Stimulated activated CD8-positive, alpha-beta memory T cell treated with anti-CD3 and anti-CD28 coated beads, Interleukin-15, amount 100 ng/mL, for 4 hours (primary cell): ENCODE measurements at places on chromosomes 5 and 9.

DNA sequence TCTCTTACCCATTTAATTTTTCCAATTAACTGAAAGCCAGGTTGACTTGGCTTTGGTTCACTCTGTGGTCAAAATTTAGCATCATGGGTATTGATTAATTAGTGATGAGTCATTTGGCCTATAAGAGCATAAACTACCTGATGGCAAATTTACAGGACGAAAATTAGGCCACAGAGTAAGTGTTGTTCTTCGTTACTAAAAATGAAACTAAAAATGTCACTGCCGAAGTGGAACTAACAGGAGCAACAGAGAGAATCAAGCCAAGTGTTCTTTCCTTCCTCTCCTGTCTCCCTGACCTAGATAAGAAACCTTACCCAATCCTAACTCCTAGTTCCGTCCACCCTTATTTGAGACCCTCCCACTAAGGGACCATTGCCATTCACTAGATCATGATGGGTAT lies 176.9 kb downstream of the RAB3C start:
- DNase-seq: no peak

DNA sequence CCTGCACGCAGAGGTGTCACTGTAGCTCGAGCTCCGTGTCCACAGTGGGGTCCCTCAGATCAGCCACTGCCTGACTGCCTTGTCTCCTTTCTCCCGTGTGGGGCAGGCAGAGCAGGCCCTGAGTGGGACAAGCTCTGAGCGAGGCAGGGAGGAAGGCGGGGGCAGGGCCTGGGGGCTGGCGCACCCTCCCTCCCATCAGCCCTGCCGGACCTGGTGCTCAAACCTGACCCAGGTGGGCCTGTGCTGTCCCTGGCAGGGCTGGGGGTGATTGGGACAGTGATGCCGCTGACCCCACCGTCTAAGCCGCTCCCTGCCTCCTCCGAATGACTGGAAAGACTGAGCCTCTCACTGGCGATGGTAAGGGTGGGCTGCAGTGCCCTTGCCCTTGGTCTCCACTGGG lies 60.9 kb downstream of the KCNT1 start:
- no peak for DNase-seq

DNA sequence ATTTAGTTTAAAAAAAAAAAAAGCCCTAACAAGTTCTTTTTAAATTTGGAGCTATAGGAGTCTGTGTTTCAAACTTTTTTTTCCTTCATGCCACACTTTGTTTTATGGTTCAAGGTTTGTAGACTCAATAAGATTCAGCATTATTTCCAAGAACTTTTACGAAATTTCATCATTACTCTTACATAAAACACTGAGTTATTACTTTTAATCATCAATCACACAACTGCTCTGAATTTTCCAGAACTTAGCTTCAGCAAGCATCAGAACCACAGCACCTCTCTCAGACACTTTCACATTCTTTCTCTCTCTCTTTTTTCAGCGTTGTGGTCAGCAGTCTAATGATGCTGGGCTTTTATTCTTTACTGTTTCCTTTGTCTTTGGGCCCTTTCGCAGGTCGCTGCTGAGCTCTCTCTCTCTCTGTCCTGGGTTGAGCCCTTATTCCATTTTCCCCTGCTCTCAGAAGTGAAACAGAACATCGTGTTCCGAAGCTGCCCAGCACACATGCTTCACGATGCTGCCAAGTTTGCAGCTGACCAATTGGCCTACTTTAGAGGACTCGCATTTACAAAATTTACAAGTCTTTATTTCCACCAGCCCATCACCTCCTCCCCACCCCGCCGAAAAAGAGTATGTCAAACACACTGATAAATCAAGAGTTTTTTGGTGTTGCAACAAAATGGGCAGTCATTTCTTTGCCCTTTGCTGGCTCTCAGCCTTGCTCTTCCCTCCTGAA lies 44.6 kb upstream of the PIK3R1 start:
- DNase-seq: no peak

DNA sequence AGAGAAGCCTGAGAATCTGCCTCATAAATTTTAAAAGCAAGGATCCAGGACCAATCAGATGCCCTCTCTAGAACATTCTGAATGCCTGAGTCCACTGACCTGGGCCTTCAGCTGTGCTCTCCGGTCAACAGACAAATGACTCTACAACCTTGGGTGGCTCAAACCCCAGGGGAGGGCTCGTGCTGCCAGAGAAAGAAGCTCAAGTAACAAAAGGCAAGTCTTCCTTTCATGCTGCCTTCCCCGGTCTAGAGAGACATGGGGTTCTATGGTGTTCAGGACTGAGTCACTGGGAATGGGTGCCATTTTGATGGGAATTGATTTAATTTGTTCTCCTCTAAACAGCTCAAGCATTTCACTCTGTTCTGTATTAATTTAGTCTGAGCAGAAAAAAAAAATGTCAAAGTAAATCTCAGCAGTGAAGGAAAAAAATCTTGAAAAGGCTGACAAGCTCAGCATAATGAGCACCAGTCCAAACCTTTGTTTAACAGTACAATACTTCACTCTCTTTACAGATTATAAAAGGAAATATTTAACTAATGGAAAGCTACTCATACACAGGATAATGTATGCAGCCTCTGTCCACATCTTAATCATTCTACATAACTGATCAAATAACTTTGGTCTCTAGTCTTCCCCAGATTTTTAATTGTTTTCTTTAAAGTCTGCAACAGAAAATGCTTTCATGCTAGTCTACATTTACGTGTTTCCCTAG lies 191.0 kb downstream of the GLIS3 start:
- DNase-seq: no peak

GRCh38 chr5:32812399-32812798 lies 101.3 kb downstream of the NPR3 start:
- no peak for DNase-seq

GRCh38 chr5:38291355-38291754 lies 33.0 kb downstream of the EGFLAM start:
- DNase-seq: no peak

- no peak for DNase-seq
These were observed 900.0 kb upstream of the CDH10 start for GRCh38 chr5:25544652-25545249.

- no peak for DNase-seq
These were observed 1.4 kb downstream of the TBC1D9B start for GRCh38 chr5:179906294-179906794.

DNA sequence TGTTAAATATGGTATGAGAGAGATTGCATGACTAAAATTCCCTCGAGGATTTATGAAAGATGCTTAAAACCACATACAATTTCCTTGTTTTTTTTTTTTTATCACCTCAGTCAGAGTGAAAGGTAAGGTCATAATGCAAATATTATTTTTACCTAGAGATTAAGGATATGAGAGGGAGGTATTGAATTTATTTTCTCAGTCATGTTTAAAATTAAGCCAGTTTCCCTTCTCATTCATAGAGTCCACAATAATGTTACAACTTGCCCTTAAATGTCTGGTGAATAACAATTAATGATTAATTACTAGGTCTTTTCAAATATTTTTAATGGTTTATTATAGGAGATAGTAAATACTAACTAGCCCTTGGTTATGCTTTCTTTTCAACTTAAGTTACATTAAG lies 144.9 kb upstream of the HAPLN1 start:
- DNase-seq: no peak

DNA sequence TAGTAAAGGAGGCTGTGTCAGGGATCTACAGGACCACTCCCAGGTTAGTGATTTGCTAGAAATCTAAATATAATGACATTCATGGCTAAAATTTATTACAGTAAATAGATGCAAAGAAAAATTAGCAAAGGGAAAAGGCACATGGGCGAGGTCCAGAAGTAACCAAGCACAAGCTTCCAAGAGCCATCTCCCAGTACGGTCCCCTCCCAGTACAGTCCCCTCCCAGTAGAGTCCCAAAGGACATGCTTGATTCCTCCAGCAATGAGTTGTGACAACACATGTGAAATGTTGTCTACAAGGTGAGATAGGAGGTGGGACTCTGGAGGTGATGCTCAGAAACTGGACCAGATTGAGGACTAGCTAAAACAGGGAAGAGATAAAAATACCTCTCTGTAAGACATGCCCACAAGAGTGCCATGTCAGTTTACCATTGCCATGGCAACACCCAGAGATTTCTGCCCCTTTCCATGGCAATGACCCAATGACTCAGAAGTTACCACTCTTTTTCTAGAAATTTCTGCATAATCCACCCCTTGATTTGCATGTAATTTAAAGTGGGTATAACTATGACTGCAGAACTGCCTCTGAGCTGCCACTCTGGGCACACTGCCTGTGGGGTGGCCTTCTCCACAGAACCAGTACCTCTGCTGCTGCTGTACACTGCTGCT lies 27.9 kb upstream of the CEMIP2 start:
- no peak for DNase-seq

DNA sequence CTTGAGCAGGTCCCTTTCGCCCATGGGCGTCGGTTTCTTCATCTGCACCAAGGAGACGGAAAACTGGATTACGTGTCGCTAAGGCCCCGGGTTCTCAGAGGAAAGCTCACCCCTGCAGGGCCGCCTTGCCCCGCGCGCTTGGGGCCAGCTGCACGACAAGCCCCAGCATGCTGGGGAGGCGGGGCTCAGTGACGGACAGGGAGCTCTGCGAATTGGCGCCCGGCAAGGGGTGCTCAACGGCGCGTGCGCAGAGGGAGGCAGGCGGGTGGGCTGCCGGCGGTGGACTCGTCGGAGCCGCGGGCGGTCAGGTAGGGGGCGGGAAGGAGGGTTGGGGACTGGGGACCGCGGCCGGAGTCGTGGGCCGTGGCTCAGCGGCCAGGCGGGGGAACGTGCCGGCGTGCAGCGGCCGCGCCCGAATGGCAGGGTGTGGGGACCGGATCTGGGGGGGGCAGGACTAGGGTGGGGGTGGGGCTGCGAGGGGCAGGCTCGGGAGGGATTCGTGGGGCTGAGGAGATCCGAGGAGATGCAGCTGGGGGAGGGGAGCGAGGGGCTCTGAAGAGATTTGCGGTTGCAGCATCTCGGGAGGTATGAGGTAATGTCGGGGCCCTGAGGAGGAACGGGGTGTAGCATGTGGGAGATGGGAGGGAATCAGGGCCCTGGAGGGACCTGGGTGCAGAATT lies at the start of gene TRIM32:
Gene TRIM32, plus strand, starts transcription at position 232 of the 680 bp plus-strand sequence. CDS start 10,438 bp downstream, outside the sequence.
- DNase-seq: peak; percentile 85

GRCh38 chr5:11918463-11919045 lies 14.3 kb upstream of the CTNND2 start:
- DNase-seq: no peak

DNA sequence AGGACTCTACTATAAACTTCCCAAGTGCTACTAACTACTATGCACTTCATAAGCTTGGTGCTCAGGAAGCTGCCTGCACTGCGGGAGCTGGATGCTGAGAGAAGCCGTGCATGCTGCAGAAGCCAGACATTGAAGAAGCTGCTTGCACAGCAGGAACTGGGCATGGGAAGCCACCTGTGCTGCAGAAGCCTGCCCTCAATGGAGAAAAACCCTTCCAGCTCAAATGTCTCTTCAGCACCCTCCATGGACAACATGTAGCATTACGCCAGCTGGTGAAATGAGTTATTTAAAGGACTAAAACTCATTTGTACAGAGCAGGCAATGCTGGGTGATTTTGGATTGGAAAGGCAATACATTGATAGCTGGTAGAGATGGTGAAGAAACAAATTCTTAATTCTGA lies 247.2 kb downstream of the KIF4B start:
- DNase-seq: no peak

DNA sequence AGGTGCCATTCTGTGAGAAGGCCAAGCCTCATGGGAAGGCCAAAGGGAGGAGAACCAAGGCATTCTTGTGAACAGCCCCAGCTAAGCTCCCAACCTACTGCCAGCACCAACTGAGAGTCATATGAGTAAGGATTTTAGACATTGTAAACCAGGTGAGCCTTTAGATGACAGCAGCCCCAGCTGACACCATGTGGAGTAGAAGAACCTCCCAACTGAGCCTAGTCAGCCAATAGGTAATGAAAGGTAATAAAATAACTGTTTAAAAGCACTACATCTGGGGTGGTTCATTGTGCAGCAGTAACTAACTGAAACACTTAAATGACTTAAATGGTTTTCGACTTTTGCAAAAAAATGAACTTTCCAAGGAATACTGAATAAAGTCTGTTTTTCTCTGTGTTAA lies 172.6 kb upstream of the KIF2A start:
- no peak for DNase-seq

DNA sequence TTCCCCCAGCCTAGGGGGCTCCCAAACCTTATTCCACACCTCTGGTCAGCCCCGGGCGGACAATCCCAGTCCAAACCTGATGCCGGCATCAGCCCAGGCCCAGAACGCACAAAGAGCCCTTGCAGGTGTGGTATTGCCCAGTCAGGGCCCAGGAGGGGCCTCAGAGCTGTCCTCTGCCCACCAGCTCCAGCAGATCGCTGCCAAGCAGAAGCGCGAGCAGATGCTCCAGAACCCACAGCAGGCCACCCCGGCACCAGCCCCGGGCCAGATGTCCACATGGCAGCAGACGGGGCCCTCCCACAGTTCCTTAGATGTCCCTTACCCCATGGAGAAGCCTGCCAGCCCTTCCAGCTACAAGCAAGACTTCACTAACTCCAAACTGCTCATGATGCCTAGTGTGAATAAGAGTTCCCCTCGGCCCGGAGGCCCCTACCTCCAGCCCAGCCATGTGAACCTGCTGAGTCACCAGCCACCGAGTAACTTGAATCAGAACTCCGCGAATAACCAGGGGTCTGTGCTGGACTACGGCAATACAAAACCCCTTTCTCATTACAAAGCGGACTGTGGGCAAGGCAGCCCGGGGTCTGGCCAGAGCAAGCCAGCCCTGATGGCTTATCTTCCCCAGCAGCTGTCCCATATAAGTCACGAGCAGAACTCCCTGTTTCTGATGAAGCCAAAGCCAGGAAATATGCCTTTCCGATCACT lies 27.6 kb upstream of the LTC4S start:
- no peak for DNase-seq

- peak; percentile 21 for DNase-seq
These were observed 303.7 kb downstream of the RAB3C start for GRCh38 chr5:58886315-58887207.

DNA sequence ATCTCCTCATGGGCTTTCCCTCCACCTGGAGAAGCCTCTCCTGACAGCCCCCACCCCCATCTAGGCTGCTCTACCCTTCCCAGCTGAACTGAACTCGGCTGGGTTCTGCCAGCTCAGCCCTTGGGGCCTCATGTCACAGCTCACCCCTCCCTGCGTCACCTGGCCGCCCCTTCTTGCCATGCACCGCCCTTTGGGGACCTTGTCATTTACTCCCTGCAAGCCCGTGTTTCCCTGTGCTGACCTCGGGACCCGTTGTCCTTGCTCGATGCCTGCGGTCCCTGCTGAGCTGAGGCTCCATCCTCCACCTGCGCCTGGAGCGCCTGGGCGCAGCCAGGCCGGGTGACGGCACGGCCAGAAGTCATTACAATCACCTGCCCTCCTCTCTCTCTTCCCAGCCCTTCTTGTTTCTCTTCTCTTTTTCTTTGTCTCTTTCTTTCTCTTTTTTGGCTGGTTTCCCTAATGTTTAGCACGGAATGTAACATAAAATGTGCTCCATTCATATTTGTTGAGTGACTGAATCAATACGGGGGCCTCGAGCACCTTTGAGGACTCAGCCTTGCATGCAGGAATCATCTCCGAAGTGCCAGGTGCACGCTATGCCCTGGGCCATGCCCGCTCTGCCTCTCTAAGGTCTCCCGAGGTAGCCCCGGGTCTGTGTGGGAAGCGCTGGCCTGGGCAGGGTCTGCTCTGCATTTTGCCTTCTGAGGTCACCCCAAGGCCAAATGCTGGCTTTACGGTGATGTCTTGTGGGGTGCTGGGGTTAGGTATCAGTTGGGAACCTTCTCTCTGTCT lies 48.1 kb upstream of the COL5A1 start:
- no peak for DNase-seq

GRCh38 chr5:14419686-14420085 lies 161.9 kb upstream of the OTULINL start:
- no peak for DNase-seq
